Stimulated activated CD4-positive, alpha-beta T cell treated with anti-CD3 and anti-CD28 coated beads, Interleukin-15, amount 100 ng/mL, for 1 hour (primary cell): ENCODE measurements at places on chromosomes 11 and 22.

DNA sequence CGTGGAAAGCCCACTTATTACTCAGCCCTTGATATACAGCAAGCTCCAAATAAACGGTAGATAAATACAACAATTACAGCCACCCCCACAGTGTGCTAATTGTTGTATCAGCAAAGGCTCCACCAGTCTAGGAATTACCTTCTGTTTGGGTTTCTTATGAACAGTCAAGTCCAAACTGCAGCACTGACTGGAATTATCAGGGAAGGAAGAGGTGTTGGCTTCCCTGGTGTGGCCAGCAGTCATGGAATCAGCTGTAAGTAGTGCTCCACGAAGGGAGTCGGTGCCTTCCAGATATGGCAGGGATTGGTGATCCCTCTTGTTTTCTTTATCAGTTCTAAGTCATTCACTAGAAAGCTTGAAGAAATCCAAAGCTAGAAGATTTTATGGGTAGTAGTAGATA is 209.1 kb downstream of the SNX19 start:
- DNase-seq, result no peak

- DNase-seq, result no peak
Measured at GRCh38 chr11:105298174-105298573, 158.6 kb upstream of the CARD18 start.

- DNase-seq, result no peak
Measured at GRCh38 chr22:49966041-49966773, 5.6 kb downstream of the PIM3 start.

DNA sequence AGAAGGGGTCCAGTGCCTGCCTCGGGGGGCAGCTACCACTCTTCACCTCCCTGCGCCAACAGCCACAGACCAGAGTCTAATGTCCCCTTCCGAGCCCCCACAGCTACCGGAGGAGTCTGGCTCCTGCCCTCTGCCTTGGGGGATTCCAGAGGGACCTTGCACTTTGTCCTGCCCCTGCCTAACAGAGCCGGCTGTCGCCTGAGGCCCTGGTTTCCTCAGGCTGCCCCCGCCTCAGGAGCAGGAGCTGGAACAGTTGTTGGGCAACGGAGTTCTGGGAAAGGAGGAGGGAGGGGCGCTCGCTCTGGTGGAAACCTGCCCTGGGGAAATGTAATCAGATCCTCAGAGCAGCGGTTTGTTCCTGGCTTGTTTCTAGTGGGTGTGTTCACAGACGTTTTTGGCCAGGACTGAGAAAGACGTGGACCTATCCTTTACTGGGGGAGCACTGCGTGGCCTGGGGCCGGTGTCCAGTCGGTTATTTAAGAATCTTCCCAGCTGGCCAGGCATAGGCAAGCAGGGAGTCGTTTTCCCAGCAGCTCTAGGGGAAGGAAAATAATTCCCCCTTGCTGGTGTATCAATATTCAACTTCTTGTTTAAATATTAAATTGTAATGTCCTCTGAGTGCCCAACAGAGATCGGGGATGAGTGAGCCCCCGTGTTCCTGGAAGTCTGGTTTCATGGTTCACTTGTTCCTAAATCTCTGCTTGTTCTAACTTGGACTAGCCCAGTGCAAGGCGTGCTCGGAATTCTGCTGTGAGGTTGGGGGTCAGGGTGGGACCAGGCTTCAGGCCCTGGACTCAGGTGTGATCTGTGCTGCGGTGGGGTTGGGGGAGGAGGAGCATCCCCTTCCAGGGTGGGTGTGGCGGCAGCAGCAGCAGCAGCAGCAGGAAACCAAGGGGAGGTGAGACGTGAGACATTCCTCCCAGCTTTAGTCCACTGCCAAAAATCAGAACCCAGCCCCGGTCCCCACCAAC is 32.1 kb downstream of the A4GALT start:
- no peak for DNase-seq

GRCh38 chr22:37024339-37025157 is 5.0 kb downstream of the MPST start:
- no peak for DNase-seq

DNA sequence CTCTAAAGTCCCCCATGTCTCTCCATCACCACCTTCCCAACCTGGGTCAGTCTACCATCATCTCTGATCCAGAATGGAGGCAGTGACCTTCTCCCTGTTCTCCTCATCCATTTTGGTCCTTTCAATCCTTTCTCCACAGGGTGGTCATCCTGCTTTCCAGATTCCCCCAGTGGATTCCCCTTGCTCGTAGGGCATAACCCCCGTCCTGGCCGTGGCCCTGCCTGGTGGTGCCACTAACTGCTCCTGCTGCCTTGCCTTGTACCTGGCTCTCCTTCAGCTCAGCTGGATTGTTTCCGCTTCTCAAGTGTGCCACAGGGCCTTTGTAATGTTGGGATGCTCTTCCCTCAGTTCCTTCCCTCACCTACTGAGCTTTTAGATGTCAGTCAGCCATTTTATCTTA is 81.6 kb downstream of the MYO7A start:
- no peak for DNase-seq
